ENCODE measurements at places on chromosomes 7 and 10.

GRCh38 chr10:8312781-8313180 is 258.3 kb downstream of the GATA3 start:
- DNase-seq = no peak

GRCh38 chr7:31796375-31796774 is 109.4 kb downstream of the PPP1R17 start:
- DNase-seq = no peak

DNA sequence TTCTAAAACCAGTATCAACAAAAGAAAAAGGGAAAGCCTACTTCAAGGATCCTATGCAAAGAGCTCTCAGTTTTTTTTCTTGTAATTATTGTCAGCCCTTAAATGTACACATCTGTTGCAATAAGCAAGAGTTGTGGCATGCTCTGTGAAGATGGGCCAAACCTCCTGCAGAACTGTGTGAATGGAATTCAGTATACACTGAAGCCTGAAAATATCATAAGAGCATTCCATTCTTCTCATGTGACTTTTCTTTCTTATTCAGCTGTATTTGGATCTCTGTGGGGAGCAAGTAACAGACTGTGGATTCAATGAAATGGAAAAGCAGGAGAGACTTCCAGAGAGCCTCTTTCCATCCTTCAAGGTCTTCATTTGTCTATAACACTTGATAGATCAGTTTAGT is 130.7 kb downstream of the SAMD9 start:
- no peak for DNase-seq

DNA sequence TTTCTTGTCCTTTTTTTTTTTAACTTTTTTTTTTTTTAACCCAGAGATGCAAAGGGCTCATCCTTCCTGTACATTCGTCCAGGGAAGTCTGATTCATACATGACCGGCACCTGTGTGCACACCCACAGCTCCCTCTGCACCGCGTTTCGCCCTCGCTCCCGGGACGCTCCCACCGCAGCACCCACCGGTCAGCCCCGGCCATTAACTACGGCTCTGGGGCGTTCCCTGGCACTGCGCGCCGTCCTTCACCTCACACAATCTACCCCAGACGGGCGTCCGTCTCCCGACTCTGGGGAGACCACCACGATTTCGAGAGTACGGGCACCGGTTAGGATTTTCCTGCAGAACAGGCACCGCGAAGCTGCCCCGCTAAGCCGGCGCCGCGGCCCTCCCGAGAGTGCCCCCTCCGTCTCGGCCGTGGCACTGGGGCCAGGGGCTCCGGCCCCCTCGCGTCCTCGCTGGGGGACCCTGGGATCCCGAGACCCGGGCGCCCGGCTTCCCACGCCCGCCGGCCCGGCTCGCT is 452 bp downstream of the ATE1 start:
- DNase-seq = peak; percentile 4

DNA sequence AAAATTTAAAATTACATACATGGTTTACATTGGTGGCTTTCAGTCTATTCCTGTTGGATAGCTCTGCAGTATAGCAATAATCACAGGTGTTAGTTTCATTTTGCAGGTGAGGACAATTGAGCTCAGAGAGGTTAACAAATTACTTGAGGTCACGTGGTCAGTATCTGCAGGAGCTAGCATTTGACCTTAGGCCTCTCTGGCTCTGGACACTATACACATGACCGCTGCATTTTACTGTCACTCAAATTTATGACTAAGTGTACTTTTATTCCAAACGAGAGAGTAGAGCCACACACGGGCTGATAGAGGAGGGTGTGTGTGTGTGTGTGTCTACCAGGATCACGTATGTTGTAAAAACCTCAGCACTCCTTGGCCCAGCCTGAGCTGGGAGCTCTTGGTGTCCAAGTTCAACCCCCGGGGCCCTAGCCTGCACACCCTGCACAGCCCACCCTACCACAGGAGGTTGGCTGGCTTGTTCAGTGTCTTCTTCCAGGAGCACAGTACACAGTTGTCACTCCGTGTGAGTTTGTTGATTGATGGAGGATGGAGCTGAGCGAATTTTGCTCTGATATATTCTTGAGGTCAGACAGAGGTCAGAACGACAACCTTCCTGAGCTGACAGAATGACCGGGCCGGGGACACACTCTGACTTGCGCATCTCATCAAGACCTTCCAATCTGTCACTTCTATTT is 272.7 kb downstream of the GFRA1 start:
- no peak for DNase-seq

DNA sequence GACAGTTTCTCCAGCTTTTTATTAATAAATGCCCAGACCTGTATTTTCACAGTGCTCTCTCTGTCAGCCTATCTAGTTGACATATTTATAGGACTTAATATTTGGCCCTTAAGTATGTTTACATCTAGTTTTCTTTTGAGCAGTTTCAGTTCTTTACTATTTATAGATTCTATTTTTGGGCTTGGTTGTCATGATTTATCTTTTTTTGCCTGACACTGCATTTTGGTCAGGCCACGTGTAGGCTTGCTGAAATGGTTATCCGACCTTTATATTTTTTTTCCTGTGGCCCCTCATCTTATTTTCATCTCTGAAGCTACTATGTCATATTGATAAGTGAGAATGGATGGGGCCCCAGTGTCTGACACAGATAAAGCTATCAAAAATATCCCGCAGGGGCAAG is 515.4 kb upstream of the FZD8 start:
- no peak for DNase-seq
